Stimulated activated CD4-positive, alpha-beta T cell treated with anti-CD3 and anti-CD28 coated beads, Interleukin-1b, Interleukin-23, amount 100 ng/mL, for 1 hour (primary cell): ENCODE measurements at places on chromosomes 3 and 15.

- DNase-seq = no peak
These were observed 167.3 kb upstream of the THBS1 start for GRCh38 chr15:39413558-39413957.

DNA sequence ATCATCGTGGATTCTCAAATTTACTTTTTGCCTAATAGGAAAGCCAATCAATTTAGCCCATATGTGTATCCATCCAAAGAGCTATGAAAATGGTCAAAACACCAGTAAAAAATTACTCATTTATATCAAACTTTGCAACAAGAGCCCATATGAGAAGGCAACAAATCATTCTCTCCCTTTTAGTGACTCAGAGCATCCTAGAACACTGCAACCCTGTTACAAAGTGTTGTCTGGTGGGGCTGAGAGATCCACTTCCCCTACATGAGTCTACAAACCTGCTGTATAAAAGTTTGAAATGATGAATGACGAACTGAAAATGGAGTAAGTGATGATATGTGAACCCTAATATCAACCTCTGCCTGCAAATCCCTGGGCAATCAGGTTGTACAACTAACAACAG is 23.3 kb downstream of the PDZRN3 start:
- no peak for DNase-seq

DNA sequence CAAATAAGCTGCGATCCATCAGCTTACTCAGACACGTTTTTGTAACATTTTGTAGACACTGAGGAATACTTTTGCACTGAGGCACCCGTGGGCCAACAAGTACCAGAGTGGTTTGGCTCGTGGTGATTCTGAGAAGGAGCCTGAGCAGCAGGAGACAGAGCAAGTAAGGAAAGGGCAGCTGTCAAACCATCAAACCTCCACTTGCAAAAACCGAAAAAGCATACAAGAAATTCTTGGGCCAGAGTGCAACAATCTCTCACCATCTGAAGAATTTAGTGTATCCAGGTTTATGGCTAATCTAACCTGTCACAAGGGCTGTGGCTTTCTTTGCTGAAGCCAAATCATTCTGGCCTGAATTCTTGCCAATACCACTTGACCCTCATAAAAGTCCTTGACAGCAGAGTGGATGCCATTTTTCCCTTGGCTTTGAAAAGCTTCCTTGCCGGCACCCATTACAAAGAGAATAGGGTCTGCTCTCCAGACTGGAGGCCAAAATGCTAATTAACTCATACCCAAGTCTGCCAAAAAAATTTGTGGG is 56.7 kb downstream of the MYO1E start:
- no peak for DNase-seq

GRCh38 chr3:1532935-1533606 is 440.2 kb downstream of the CNTN6 start:
- DNase-seq = no peak

GRCh38 chr15:63600001-63600615 is 2.9 kb downstream of the FBXL22 start:
- DNase-seq = peak; percentile 15

DNA sequence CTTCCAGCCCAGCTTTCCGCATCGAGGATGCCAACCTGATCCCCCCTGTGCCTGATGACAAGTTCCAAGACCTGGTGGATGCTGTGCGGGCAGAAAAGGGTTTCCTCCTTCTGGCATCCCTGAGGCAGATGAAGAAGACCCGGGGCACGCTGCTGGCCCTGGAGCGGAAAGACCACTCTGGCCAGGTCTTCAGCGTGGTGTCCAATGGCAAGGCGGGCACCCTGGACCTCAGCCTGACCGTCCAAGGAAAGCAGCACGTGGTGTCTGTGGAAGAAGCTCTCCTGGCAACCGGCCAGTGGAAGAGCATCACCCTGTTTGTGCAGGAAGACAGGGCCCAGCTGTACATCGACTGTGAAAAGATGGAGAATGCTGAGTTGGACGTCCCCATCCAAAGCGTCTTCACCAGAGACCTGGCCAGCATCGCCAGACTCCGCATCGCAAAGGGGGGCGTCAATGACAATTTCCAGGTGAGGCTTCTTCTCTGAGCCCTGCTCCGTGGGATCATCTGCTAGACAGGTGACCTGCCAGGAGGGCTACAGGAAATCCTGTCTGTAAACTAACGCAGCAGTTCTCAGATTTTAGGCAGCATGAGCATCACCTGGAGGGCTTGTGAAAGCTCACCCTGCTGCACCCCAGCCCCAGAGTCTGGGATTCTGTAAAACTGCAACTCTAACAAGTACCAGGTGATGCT is 1.6 kb downstream of the THBS1 start:
- DNase-seq = no peak

- DNase-seq = no peak
These were observed 163.1 kb downstream of the CLSTN2 start for GRCh38 chr3:140097874-140098635.

- DNase-seq = no peak
These were observed 31.0 kb upstream of the FAM3D start for GRCh38 chr3:58697561-58697960.

GRCh38 chr15:72116731-72117485 is 1.0 kb downstream of the MYO9A start:
- DNase-seq = no peak

DNA sequence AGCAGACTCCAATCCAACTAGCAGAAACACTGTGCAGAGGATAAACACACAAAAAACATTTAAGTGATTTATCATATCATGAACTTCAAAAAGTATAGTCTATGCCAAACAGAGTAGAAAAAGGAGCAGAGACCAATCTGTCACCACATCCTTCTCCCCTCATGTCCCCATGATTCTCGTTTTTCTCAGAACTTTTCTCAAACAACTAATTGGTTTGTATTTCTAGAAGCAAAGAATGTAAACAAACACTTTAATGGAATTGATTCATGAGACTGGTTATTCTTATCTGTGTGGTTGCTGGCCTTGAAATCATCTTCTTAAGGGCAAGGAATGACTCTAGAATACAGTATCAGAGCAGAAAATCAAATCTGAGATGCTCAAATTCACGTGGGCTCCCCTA is 294.2 kb upstream of the THBS1 start:
- DNase-seq = no peak

DNA sequence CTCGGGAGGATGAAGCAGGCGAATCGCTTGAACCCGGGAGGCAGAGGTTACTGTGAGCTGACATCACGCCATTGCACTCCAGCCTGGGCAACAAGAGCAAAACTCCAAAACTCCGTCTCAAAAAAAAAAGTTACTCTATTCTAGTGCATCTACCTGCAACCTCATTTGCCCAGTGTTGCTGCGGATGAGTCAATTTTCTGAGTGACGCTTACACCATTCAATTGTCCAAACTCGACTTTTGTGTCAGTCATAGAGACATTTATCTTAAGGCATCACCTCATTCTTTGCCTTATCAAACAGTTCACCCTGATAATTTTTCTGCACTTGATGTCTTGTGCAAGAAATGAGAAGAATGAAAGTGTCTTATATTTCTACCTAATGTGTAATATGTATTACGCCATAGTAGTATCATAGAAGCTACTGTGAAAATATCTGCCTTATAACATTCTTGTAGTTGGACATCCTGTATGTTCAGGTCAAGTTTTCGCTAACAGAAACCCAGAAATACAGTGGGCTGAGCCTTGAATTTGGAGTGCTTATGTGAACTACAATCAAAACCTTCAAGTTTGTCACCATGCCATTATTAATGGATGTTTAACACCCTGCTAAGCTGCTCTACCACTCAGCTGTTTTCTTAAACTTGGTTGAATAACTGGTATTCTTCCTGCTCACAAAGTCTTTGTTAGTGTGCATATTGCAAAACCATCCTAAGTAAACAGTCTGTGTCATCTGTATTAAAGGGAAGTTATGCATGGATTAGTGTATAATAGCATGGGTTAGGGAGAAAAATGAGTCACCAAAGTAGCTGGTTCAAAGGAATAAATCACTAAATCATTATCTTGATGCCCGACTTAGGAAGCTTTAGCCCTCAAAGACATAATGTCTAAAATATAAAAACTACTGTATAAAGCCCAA is 531.0 kb upstream of the NR2F2 start:
- no peak for DNase-seq

GRCh38 chr15:33639456-33639855 is 328.7 kb downstream of the RYR3 start:
- no peak for DNase-seq

GRCh38 chr3:51703068-51703760 is 3.7 kb upstream of the GRM2 start:
- DNase-seq = no peak

GRCh38 chr3:171345107-171345843 is 114.9 kb downstream of the TNIK start:
- no peak for DNase-seq

GRCh38 chr3:119300991-119301391 is 6.8 kb downstream of the ARHGAP31 start:
- DNase-seq = no peak

GRCh38 chr3:43155464-43156121 is 49.7 kb upstream of the POMGNT2 start:
- DNase-seq = no peak

DNA sequence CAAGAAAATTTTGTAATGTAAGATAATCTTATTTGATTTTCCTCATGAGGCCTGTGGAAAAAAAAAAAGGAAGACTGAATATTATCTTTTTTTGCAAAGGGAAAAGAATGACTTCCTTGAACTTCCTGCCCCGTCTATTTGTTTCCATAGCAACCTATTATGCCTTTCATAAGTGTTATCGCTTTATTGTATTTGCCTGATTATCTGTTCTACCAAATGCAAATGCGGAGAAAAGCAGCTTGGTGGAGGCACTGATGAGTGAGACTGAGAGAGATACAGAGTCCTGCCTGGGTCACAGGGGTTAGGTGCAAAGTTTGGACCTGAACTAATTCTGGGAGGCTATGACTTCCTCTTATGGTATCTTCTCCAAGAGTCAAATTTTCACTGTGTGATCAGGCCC is 334.0 kb upstream of the KCNMB2 start:
- DNase-seq = no peak

DNA sequence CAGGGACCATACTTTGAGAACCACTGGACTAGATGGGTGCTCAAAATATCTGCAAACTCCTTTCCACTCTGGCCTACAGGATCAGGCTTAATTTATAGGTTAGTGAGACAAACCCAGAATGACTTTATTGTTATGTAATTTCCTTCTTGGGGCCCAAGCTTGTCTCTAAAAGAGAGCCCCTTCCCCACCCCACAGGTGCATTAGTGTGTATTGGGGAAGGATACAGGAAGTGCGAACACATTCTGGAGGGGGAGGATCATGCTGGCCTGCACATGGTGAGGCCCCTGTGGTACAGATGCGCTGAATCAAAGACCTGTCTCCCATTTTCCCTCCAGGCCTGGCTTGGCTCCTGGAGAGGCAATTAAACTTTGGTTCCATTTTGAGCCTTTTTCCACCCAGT is 273.0 kb upstream of the LRTM1 start:
- DNase-seq = no peak

- no peak for DNase-seq
These were observed 49.5 kb downstream of the ABTB1 start for GRCh38 chr3:127722091-127722784.

DNA sequence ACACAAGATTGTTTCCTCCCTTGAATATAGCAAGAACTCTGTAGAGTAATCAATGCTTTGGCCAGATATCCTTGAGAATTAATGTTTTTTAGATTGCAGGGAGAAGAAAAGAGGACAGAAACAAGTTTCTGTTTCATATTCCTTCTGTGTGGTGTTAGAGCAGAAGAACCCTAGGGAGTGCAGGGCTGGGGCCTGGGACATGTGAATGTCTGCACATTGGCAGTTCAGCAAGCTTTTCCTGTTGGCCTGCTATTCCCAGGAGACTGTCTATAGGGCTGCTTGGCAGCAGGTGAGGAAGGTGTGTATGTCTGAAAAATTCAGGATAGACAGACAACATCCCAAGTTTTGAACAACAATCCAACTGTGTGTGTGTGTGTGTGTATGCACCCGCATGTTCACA is 13.6 kb upstream of the CNBP start:
- no peak for DNase-seq

- DNase-seq = no peak
These were observed 796 bp upstream of the DOCK3 start for GRCh38 chr3:50673931-50674330.

- no peak for DNase-seq
These were observed 498.9 kb upstream of the TGFBR2 start for GRCh38 chr3:30107531-30107930.

- no peak for DNase-seq
These were observed 459.4 kb upstream of the TPRG1 start for GRCh38 chr3:188712248-188712924.

DNA sequence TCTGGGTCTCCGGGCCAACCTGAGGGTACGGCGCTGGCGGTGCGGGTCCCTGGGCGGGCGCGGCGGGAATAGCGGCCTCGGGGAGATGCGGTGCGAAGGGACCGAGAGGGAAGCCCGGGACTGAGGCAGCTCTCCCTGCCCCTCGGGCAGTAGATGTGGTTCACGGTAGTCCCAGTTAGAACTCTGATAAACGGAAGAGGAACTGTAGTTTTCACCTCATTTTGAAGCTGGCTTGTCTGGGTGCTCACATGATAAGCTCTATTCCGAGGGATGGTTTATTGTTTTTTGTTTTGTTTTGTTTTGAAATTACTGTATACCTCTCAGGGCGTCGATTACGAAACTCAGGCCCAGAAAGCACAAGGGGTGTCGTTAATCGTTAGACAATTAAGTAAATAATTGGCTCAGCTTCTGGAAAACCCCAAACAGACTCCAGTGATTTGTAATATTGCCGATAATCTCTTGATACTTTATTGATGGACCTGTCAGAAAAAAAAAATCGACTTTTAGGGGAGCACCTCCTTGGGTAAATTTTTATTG is 413 bp downstream of the NUSAP1 start:
- DNase-seq = no peak

- DNase-seq = no peak
These were observed 429.4 kb downstream of the EDEM1 start for GRCh38 chr3:5616873-5617272.

DNA sequence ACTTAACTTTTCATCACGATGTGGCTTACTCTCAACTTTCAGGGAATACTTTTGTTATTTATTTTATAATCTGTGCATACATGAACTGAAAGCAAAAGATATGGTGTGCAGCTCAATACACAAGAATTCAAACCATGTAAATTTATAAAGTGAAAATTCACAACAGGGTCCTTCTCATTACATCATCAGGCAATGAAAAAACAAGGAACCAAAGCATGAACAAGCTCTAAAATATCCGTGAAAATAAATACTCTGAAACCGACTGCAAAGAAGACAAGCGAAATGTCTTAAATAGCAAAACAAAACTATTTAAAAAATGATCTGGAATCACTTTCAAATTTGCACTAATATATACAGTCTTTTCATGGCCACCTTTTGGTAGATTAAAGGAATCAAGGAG is 28.9 kb downstream of the GNB5 start:
- no peak for DNase-seq

- DNase-seq = no peak
These were observed 52.8 kb downstream of the CALML4 start for GRCh38 chr15:68152342-68152741.

- DNase-seq = no peak
These were observed 13.2 kb upstream of the ADPGK start for GRCh38 chr15:72796515-72797337.

DNA sequence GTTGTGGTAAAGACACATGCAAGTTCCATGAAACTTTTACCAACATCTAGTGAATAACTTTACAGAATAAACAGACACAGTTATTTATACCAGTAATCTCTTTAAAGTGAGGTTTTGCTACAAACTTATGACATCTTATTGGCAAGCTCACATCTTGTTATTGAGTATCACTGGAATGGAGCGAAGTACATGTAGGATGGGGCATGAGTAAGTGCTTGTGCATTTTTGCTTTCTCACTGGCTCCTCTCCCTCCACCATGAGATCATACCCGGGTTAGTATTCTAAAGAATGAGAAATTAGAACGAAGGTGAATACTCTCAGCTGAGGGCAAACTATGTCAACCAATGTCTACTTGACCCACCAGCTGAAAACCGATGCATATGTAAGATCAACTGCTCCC is 193.3 kb upstream of the ZNF717 start:
- no peak for DNase-seq
